ENCODE measurements at places on chromosomes 16 and 17. TPM values are rescaled to one million over a fixed set of nuclear protein-coding genes. Genes with fewer than 3 reads are reported as not detected.

FN3KRP gene
- 19.4 TPM for total RNA-seq

CEP295NL gene
- total RNA-seq: 4.8 TPM

- no peak for DNase-seq
Measured at GRCh38 chr17:28141773-28142172, 99.3 kb downstream of the NLK start.

DNA sequence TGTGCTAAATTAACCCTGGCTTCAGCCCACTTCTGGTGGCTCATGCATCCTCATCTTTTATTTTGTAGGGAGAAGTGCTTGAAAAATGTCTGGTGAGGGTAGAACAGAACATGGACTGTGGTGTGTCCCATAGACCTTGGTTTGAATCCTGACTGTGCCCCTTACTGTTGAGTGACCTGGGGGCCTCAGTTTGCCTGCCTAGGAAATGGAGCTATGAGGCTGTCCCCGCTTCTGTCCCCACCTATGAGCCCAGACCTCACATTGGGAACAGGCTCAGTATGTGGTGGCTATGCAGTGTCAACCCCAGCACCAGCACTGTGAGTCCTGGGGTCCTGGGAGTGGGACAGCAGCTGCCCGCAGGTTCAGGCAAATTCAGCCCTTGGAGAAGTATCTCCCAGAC lies 186.3 kb upstream of the GSE1 start:
- no peak for DNase-seq

DNA sequence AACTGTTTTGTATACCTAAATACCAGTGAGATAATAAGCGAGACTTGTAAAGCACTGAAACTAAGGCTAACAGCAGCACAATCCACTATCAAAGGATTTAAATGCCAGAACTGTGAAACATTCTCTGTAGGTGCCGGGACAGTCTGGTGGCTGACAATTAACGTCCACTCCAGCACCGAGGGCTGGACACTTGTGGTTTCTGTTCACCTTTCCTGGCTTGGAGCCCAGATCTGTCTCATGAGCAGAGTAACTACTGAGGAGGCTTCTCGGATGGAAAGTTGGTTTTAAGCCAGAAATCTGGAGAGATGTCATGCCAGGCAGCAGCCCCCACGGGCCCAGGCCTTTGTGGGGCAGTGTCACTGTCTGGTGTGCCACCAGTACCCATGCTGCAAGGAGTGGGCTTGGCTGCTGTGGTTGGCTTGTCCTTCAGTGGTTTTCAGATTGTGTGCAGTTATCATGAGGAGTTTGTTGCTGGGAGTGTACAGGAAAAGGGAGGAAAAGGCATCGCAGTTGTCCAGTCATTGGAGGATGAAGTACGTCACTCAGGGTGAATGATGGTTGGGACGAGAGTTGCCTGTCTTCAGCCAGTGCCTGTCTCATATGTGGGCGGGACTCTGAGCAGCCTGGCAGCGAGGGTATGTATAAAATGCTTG lies 35.5 kb downstream of the UBN1 start:
- DNase-seq: no peak
